ENCODE measurements at places on chromosomes 11 and 22.

- DNase-seq = no peak
These were observed 7.8 kb upstream of the EIF3D start for GRCh38 chr22:36536717-36537116.

- DNase-seq = no peak
These were observed 47.7 kb upstream of the FADD start for GRCh38 chr11:70155386-70155785.

- DNase-seq = no peak
These were observed 12.8 kb upstream of the TESMIN start for GRCh38 chr11:68763926-68764657.

- no peak for DNase-seq
These were observed 192.5 kb downstream of the DDX10 start for GRCh38 chr11:108857382-108857781.

GRCh38 chr11:129285402-129285786 lies 90.3 kb upstream of the BARX2 start:
- no peak for DNase-seq

GRCh38 chr11:122765487-122766131 lies 72.7 kb upstream of the CRTAM start:
- no peak for DNase-seq

DNA sequence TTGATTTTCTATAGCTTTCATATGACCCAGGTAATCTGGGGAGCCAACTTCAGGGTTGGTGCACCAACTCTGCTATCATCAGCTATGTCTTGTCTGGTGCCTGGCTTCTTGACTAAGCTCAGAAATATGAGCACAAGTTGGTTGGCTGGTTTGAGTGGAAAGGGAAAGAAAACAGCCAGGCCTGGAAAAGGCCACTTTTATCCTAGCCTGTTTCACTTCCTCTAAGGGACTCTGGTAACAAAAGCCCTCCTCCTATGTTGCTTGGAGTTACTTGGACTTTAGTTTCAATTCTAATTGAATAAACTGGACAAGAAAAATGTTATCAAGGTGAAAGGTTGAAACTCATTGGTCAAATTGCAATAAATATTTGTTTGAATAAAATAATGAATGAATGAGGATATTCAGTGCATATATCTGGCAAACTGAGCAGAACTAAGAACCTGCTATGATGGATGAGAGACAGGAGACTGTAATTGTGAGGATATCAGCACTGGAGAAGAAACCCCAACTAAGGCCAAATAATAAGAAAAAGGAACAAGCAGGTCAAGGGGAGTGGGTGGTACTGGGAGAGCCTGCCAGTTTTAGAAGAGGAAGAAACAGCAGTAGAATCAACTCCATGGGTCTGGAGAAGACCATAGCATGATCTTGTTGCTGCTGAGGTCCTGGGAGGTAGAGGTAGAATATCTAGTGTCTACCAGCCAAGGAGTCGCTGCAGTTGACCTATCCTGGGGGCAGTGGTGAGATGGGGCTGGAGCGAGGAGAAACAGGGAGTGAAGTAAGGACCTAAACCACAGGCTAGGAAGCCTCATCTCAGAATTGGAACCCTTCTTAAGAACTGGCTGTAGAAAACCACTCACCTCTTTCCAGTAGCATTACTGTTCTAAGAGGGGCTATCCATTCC lies 8.2 kb downstream of the ROBO4 start:
- no peak for DNase-seq

DNA sequence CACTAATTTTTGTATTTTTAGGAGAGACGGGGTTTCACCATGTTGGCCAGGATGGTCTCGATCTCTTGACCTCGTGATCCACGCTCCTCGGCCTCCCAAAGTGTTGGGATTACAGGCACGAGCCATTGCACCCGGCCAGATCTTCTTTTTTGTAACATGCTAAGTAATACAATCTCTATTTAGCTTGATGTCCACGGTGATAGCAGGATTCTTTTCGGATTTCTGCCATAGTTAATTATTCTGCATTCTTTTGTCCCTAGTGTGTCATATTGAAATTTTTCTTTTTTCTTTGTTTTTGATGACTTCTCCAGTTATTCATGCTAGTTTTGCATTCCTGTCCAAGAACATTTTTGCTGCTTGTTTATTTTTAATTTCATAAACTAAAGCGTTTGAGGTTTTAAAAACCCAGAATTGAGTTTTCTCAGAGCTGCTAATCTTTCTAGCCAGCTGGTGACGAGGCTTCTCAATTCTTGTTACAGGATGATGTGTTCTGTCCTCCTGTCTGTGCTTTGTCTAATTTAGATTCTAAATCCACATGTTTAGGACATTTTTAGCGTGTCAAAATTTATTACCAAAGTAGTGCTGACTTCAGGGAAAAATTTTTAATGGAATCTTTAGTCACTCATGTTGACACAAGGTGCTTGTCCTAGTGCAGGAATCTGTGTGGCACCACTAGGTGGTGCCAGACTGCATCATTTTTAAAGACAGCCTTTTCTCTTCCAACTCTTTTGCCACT lies 21.8 kb downstream of the NF2 start:
- no peak for DNase-seq

DNA sequence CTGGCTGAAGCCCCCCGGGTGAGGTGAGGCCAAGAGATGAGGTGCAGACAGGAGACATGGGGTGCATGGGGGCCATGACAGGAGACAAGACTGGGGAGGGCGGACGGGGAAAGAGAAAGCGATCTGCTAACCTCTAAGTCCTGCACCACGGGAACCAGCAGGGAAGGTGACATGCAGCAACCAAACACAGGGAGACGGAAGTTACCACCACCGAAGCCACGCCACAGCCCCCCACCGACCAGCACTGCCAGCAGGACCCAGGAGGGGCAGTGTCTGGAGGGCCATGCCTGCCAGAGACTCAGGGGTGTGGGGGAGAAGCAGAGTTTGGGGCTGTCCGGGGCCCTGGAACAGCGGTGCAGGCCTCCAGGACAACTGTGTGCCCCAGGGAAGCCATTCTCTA lies 14.1 kb upstream of the RASL10A start:
- DNase-seq = no peak

DNA sequence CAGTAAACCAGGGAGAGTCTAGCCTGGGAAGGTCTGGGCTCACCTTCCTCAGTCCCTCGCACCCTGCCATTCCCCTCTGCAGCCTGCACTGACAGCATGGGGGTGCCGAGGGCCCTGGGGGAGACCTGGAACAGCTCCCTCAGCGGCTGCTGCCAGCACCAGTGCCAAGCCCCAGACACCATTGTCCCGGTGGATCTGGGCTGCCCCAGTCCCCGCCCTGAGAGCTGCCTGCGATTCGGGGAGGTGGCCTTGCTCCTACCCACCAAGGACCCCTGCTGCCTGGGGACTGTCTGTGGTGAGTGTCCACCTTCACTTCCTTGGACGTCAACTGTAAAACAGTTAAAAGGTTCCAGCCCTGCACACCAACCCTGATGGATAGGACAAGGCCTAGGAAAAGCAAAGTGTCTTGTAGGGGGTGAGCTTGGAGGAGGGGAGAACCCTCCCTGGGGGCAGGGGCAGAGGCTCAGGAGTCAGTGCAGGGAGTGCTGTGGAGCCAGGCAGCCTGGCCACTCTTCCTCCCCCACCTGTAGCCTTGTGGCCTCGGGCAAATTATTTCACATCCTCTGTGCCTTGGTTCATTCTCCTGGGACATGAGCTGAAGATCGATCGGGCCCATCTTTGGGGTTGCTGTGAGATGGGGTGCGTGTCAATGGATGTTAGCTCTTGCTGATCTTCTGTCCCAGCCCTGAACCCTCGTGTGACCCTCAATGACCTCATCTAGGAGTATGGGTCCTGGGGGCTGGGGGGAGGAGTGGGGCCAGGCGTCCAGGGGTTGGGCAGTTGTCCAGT lies 85.2 kb upstream of the MYOD1 start:
- DNase-seq = no peak

DNA sequence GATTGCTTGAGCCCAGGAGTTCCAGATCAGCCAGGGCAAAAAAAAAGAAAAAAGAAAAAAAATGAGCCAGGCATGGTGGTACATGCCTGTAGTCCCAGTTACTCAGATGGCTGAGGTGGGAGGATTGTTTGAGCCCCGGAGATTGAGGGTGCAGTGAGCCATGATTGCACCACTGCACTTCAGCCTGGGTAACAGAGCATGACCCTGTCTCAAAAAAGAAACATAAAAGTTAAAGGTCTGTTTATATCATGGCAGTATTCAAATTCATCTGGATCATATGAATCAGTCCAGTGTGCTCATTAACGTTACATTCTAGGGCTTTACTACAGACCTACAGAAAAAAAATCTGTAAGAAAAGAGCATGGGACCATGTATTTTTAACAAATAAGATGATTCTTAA lies 13.9 kb downstream of the HSD17B12 start:
- no peak for DNase-seq

DNA sequence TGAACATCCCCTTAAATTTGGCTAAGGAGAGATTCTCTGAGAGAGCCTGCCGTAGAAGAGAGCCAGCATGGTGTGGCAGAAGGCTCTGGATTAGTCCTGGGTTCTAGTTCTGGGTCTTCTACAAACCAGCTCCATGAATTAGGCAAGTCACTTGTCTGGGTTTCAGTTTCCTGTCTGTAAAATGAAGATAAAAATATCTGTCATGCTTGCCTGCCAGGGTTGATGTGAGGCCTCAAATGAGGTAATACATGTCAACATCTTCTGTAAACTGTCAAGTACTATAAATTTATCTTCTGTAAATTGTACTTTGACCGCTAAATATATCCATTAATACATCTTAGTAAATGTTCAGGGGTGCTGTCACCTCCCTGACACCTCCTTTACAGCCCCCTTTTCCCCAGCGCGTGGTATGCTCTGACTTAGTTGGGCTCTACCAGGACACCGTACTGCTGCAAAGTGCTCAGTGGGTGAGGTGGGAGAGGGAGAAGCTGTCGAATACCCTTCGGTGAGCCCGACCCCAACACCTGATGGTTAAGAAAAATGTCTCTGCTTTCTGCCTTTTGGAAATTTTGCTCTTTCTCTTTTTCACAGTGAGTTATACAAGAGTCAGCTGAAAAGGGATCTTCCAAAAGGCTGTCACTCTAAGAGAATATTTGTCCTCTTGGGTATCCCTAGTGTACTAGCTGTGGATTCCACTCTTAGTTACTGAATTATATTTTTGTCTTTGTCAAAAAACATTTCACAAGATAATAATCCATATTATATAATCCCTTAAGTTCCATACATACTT lies 15.0 kb downstream of the RBX1 start:
- DNase-seq = no peak

GRCh38 chr11:2572491-2573239 lies 127.1 kb downstream of the KCNQ1OT1 start:
- DNase-seq = no peak

- DNase-seq = no peak
These were observed 175.2 kb downstream of the WNT11 start for GRCh38 chr11:76030968-76031590.

DNA sequence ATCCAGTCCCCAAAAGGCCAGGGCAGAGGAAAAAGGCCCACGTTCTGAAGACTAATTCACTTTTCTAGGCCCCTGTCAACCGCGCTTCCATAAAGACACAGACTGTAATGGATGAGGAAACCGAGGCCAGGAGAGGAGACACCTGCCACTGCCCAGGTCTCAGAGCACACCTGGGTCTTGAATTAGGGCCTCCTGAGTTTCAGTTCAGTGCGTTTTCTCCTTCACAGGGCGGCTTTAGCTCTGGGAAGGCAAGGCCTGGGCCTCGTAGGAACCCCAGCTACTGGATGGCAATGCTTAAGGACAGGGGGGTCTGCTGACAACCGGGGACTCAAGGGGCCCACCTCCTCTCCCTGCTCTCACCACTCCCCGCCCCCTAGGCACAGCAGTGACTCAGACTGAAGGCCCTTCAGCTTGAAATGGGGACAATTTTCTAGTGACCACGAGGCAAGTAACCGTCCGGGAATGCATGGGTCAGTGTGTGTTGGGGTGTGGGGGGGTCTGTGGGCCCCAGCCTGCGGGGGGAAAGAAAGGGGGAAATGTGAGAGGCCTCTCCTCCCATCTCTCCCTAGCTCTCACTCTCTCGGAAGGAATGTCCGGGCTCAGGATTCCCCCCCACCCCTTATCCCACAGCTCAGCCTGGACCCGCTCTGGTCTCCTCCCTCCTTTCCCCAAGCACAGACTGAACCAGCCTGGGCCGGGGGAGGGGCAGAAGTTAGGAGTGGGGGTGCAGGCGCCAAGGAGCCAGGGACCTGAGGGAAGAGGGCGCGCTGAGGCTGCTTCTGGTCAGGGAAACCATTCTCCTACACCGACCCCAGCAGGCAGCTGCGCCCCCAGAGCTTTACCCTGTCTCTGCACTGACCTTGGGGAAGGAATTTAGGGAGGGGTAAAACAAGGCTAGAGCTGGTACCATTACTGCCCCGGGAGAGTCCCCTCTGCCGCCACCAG lies 17.2 kb downstream of the CREB3L1 start:
- DNase-seq = no peak

DNA sequence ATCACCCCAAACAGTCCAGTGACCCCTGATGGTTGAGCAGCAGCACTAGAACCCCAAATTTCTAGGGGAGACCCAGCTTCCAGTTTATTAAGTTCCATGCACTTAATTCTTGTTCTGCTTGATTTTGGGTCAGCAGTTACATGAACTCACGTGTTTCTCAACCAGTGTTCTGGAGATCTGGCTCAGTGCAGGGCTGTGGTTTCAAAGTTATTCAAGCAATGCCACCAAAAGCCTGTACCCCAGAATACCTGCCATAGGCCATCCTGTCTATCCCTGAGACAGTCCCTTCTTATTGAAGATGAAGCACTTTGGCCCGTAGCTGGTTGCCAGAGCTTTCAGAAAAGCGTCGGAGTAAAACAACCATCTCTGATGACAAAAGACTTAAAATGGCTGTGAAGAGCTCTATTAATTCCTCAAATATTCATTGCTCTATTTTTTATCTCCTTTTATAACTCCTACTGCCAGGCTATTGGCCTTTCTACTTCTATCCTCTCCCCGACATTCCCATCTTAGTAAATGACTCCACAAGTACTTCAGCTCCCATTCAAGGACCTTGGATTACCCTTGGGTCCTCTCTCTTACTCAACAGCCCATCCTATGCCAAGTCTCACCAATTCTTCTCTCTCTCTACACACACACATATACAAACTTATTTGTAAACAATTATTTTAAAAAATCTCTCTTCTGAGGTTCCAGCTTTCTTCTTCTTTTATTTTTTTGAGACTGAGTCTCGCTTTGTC lies 18.0 kb upstream of the VPREB1 start:
- no peak for DNase-seq

DNA sequence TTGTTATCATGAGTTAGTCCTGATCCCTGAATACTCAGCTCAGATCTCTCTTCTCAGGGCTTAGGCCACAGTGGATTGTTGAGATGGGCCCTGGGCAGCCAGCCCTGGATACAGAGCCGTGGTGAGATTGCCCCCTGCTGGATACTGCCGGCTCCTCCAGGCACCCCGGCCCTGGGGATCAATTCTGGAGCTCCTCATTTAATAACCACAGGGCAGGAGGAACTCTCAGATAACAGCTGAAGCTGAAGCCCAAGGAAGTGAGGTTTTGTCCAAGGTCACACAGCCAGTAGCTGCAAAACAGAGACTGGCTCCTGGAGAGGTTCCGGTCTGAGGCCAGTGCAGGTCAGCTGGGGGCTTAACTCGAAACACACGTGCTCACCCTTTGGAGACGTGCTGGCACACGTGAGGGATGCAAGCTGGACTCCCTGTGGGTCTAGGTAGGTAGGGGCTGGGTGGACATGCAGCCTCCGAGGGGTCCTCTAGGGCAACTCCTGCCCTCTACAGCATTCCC lies 16.0 kb downstream of the USH1C start:
- no peak for DNase-seq

All from esophagus squamous epithelium (tissue), 5 donors.